ENCODE measurements at places on chromosomes 13 and 19.

DNA sequence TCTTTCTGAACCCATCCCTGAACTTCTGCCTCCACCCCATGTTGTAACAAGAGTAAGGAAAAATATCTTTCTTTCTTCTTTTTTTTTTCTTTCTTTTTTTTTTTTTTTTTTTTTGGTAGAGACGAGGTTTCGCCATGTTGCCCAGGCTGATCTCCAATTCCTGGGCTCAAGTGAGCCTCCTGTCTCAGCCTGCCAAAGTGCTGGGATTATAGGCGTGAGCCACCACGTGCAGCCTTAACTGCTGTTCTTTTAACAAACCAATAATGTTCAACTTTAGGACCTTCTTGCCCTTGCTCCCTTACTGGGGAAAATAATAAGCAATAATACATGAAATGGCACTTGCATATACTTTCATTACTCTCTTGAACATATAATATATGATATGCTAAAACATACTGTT lies 19.6 kb downstream of the GPR183 start:
- no peak for DNase-seq

GRCh38 chr19:1259876-1260748 lies 9.0 kb upstream of the CIRBP start:
- no peak for DNase-seq

- DNase-seq, result no peak
These were observed 367.0 kb downstream of the NALCN start for GRCh38 chr13:101049166-101049850.

DNA sequence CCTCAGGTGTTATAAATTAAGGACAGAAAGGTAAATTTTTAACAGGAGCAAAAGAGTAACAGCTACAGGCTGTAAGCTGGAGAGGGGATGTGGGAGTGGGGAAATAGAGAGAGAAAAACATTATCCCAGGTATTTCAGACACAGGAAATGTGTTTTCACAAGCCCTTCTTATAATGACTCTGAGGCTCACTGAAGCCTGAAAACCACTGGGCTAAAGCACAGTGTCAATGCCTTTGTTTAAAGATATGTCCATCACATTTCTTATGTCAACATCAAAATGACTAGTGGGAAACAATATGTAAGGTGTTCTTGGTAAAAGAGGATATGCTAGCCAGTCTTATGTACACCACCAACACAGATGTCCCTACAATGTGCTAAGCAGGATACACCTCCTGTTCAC lies 365.9 kb downstream of the FGF14 start:
- no peak for DNase-seq

GRCh38 chr19:40419066-40419612 lies 6.0 kb upstream of the PRX start:
- DNase-seq, result no peak

- no peak for DNase-seq
These were observed 19.7 kb upstream of the CLN5 start for GRCh38 chr13:76971851-76972829.

GRCh38 chr19:2271234-2272103 lies 10.5 kb downstream of the PEAK3 start:
- no peak for DNase-seq

DNA sequence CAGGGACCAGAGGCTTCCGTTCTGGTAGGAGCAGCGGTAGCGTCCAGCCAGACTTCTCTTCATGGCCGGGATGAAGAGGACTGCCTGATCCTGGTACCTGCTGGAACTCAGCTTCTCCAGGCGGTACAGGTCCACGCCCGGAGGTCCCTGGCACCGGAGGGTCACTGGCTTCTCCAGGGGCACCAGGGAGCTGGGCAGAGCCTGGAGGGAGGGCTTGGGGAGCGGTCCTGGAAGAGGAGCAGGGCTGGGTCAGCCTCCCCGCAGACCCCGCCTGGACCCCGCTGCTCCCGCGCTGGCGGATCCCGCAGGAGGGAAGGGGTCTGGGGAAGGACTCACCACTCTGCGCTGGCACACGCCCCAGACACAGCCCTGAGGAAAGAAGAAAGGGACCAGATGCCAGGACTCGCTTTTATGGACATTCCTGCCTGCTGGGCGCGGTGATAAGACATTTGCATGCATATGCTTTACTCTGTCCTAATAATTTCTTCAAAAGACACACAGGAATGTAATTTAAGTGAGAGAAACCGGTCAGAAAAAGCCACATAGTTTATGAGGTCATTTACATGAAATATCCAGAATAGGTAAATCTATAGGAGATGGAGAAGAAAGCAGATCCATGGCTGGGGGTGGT lies 5.8 kb downstream of the GP6 start:
- DNase-seq, result no peak

DNA sequence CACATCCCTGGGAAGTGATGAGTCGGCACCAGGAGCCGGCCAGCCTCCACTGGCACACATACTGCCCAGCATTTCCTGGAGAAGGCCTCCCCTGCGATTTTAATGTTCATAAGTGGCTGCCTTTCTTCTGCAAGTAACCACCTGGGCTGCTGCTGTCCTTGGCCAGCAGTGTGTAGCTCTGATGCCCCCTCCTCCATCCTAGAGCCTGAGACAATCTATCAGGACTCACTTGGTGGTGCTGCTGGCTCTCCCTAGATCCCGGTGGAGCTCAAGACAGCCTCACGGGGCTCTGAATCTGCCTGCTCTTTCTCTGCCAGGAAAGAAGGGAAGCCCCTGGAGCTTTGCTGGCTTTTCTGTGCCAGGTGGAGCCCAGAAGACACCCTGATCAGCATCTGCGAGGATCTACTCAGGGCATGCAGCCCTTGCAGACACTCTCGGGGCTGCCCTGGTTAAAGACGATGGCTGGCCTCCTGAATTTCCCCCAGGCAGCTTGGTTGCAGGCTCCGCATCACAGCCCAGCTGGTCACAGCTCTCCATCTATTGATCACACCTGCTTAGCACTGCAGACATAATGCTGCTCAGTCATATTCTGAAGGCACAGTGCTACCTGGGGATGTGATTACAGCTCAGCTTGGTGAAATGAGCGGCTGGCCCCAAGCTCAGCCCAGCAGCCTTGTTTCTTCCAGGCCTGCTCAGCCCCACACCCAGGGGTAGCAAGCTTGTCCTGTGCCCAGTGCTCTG lies 122.3 kb downstream of the ZDHHC20 start:
- DNase-seq, result no peak

DNA sequence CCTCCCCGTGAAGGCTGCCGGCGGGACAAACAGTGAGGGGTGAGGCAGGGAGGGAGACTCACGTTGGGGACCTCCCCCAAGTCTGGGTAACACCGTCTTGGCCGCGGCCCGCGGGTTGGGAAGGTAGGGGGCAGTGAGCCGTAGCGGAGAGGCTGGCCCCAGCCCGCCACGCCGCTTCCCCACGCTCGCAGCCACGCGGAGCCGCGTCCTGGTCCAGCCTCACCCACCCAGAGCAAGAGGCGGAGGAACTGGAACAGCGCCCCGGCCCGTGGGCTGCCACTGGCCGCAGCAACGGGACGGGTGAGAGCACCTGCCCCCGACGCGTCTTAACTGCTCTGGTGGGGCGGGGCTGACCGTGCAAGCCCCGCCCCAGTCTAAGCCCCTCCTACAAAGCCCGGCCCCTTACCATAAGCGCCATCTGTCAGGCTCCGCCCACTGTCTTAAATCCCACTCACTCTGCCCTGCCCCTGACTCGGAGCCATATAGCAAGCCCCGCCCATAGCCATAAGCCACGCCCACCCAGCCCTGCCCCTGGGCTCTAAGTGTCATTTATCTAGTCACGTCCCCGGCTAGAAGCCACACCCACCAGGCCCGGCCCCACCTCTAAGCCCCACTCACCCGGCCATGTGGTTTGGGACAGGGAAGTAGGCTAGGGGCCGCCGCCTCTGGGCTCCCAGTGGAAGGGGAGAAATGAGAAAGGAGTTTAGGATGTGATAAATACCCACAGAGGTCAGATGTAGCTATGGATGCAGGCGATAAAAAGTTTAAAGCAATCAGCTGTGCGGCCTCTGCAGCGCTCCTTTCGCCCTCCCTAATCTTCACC lies 2.1 kb upstream of the CCL25 start:
- peak; percentile 69 for DNase-seq

DNA sequence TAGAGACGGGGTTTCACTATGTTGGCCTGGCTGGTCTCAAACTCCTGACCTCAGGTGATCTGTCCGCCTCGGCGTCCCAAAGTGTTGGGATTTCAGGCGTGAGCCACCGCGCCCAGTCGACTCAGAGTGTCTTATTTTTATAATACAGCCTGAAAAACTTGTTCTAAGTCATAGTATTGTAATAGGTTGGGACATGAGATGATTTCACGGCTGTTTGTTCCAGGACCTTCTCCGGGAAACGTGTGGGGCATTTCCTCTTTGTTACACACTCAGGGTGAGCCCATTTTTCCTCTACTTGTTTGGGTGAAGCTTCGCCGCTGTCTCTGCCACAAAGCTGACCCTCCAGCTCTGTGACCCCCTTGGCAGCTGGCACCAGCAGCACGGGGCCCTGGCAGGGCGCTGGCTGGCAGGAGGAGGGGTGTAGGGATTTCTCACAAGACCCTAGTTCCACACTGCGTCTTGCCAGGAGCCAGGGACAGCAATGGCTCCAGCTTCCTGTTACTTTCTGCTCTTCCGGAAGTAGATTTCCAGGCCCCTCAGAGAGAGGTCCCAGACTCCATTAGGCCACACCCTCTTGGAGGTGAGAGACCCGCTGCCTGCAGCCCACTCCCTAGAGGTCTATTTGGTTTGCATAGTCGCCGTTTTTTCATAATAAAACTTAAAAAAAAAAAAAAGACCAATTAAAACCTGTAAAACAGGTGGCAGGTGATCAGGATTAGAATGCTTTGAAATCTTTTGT lies 15.6 kb downstream of the FGF21 start:
- DNase-seq, result no peak

DNA sequence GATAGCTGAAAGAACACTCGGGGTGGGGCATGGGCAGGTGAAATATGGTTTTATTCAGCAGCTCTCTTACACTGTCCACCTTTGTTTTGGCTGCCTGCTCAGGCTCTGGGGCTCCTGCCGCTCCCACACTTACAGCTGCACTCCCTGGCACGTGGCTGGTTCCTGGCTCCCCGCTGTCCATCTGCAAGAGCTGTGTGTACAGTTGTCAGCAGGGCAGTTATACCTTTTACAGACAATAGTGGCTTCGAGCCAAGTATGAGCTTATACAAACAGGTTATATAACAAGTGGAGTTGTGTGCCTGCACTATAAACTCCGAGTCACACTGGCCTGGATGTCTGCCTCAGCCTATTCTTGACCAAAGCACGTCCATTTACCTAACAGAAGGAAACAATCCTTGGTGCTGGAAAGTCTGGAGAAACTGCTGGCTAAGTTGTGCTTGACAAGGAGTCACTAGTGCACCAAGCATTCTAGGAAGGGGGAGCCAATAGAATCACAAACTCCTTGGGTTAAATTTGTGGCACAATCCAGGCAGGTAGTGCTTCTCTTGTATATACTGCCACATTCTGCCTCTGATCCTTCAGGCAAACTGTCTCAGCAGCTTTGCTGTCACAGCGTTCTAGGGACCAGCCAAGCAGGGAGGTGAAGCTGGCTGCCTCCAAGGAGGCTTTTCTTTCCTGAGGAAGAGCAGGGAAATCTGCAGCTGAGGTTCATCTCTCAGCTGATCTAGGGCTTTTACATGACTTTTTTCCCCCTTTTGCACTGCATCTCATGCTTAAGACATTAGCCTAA lies 68.2 kb downstream of the NHLRC3 start:
- no peak for DNase-seq

DNA sequence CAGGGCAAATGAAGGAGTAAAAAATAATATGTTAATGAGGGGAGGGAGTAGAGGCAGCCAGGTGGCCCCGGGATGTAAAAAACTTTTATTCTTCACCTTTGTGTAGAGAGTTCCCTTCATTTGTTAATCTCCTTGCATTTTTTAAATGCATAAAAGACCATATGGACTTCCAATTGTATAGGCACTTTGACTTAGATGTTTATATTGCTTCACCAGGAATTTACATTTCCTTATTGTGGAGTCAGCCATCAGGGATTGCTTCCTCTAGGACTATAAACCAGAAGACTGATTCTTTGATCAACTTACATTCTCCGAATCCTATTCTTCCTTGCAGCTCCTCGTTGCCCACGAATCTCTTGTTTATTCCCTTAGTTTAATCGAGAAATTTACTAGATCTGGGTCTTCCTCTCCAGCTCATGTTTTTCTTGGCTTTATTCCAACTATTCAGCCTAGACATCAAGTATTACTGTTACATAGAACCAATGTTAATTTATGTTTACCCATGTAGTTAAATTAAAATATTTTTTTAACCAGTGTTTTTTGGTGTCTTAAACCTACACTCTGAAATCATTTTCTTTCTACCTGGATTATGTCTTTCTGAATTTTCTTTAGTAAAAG lies 1187.0 kb upstream of the SLC10A2 start:
- peak; percentile 1 for DNase-seq

GRCh38 chr19:18262917-18263316 lies 11.3 kb downstream of the IQCN start:
- no peak for DNase-seq

- DNase-seq, result no peak
These were observed 124.3 kb upstream of the STARD13 start for GRCh38 chr13:33409673-33410510.

GRCh38 chr13:108662528-108662927 lies 33.1 kb downstream of the MYO16 start:
- no peak for DNase-seq

DNA sequence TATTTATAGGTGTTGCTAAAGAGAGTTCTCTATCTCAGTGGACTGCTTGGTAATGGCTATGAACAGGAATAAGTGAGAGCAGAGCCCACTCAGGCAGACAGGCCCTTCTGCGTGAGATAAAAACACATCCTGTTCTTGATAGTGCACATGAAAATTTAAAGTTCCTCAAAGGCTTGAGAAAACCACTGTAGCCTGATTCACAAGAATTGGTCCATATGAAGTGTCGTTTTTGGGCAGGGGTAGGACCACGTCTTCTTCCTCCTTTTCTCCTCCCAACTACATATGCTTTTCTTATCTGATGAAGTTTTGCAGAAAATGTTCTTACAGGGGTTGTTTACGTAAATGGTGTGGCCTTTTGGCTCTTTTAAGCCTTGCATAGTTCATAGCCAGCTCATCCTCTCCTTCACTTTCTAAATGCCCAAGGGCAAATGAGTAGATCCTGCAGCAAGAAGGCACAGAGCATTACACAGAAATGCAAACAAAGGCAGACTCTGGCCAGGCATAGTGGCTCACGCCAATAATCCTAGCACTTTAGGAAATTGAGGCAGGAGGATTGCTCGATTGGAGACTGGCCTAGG lies 53.8 kb downstream of the RNF6 start:
- DNase-seq, result no peak

- DNase-seq, result no peak
These were observed 99.4 kb upstream of the SERP2 start for GRCh38 chr13:44273991-44274770.

DNA sequence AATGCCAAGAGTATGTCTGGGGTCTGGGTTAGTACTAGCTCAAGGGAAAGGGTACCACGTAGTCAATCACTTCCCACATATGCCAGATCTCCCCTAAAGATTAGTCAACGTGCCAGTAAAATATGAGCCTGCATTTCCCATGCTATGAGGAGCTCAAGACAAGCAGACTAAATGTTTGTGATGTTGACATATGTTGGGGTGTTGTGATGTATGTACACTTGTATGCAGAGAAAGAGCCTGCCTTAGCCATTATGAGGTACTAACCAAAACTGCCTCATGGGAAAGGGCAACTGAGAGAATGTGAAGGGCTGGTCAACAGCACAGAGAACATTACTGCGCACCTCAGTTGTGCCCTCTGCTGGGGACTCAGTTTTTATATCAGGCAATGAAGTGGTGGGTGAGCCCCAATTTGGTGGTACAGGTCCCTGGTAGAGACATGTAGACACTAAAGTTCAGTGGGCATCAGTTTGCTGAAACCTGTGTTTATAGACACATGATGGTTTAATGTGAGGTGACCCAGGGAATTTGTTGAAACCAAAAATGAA lies 287.0 kb downstream of the DCT start:
- DNase-seq, result no peak

GRCh38 chr13:33615436-33615835 lies 202.5 kb upstream of the RFC3 start:
- no peak for DNase-seq

- peak; percentile 83 for DNase-seq
These were observed 33.0 kb upstream of the VSTM2B start for GRCh38 chr19:29492769-29493168.

All from globus pallidus (tissue), 1 donor.